ENCODE measurements at places on chromosomes 13 and 19.

- H3K27me3 ChIP-seq: peaks cover 26% of the 10 kb centered on the region
- H3K4me1 ChIP-seq: no peaks in the 10 kb centered on the region
- H3K4me3 ChIP-seq: no peak overlapping the region
- H3K27ac ChIP-seq: no peak overlapping the region
- no peak for DNase-seq
These were observed 9.6 kb upstream of the ZNRF4 start for GRCh38 chr19:5445561-5446055.

- no peak overlapping the region for H3K27ac ChIP-seq
- peaks cover 11% of the 10 kb centered on the region for H3K4me1 ChIP-seq
- DNase-seq: peak; percentile 100
- peak overlapping the region; percentile 71 for H3K4me3 ChIP-seq
- H3K36me3 ChIP-seq: peaks cover 2% of the 10 kb centered on the region
- H3K27me3 ChIP-seq: no peaks in the 10 kb centered on the region
These were observed 2.0 kb downstream of the VSIG10L start for GRCh38 chr19:51339687-51340656.

- no peak overlapping the region for H3K4me3 ChIP-seq
- no peak for DNase-seq
- H3K27me3 ChIP-seq: no peaks in the 10 kb centered on the region
- no peaks in the 10 kb centered on the region for H3K36me3 ChIP-seq
These were observed 87.9 kb downstream of the LRCH1 start for GRCh38 chr13:46640843-46641242.

- no peak for DNase-seq
- H3K4me1 ChIP-seq: peaks cover 58% of the 10 kb centered on the region
- no peak overlapping the region for H3K27ac ChIP-seq
These were observed 35.7 kb downstream of the STK24 start for GRCh38 chr13:98541191-98541590.

DNA sequence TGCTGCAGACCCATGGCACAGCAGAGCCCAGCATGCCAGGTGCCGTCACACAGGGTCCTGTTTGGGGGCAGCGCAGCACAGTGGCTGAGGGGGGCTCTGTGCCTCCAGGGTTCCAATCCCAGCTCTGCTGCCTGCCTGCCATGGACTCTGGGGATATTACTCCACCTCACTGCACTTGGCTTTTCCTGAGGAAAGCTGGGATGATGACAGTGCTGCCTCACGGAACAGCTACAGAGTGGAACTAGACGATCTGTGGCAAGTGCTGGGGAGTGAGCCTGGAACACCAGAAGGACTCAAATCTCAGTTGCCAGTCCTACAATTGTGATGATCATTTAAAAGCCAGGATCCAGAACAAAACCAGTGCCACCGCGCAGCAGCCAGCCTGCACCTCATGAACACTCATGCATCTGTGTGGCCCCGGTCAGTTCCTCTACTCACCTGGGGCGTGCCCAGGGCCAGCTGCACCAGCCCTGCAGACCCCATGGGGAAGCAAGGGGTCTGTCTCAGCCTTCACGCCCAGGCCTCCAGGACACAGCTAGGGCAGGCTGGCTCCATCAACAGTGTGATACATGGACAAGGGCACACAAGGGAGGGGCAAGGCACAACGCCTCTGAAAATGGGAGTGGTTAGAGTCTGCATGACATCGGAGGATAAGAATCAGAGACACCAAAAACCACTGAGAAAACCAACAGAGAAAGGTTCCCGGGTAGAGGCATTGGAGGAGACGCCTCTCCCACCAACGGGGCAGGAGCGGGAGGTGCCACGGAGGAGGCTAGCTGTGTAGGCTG, 55.2 kb downstream of the ATP7B start:
- no peak overlapping the region for H3K4me3 ChIP-seq
- H3K36me3 ChIP-seq: no peaks in the 10 kb centered on the region
- H3K27ac ChIP-seq: no peak overlapping the region
- no peaks in the 10 kb centered on the region for H3K27me3 ChIP-seq

DNA sequence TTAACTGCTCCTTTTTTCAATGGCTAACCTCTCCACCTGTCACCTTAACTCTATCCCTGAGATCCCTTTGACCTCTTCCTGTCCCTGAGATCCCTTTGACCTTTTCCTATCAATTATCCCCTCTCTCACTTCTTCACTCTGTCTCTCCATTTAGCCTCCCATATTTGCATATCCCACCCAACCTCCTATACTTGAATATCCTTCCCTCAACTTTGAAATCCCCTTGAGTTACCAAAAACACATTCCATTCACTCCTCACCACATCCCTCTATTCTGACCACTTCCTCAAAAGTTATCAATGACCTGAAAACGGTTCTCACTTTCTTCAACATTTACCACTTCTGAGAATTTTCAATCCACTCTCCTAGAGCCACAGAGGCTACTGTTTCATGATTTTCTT, 3.0 kb downstream of the MYCBP2 start:
- no peak overlapping the region for H3K4me3 ChIP-seq
- H3K36me3 ChIP-seq: no peaks in the 10 kb centered on the region
- peaks cover 41% of the 10 kb centered on the region for H3K4me1 ChIP-seq
- H3K27me3 ChIP-seq: no peaks in the 10 kb centered on the region

GRCh38 chr13:41188584-41188983, 5.8 kb downstream of the KBTBD7 start:
- no peaks in the 10 kb centered on the region for H3K36me3 ChIP-seq
- no peak for DNase-seq
- H3K27ac ChIP-seq: no peak overlapping the region
- no peaks in the 10 kb centered on the region for H3K27me3 ChIP-seq
- no peak overlapping the region for H3K4me3 ChIP-seq
- H3K4me1 ChIP-seq: peaks cover 8% of the 10 kb centered on the region

DNA sequence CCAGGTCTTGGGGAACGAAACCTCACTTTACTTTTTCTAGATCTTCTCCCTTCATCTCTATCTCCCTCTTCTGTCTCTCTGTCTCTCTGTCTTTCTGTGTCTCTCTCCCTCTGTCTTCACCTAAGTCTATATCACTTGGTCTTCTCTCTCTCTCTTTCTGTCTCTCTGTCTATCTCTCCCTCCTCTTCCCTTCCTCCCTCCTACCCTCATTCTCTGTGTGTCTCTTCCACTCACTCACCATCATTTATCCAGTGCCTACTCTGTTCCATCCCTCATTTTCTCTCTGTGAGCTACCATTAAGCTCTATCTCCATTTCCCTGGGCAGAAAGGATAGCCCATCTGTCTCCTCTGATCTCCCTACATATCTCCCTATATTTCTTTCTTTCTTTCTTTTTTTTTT, 32.2 kb upstream of the FBL start:
- H3K4me1 ChIP-seq: no peaks in the 10 kb centered on the region
- H3K27ac ChIP-seq: no peak overlapping the region
- no peaks in the 10 kb centered on the region for H3K27me3 ChIP-seq
- no peak overlapping the region for H3K4me3 ChIP-seq

DNA sequence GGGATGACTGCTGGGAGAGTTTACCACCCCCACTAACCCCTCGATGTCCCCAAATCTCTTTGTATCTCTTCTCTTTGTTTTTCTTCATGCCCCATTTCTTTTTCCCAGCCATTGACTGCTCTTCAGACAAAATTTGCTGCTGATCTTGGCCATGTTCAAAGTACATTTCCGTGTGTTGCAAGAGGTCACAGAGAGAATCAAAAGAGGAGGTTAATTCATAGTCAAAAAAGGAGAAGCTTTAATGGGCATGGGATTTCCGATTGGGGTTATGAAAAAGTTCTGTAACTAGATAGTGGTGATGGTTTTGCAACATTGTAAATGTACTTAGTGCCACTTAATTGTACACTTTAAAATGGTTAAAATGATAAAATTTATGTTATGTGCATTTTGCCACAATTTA, 121.1 kb downstream of the FLT1 start:
- H3K27ac ChIP-seq: no peak overlapping the region
- DNase-seq: no peak
- no peaks in the 10 kb centered on the region for H3K27me3 ChIP-seq

- H3K27ac ChIP-seq: no peak overlapping the region
- no peak overlapping the region for H3K4me3 ChIP-seq
- H3K36me3 ChIP-seq: no peaks in the 10 kb centered on the region
- no peak for DNase-seq
- peaks cover 38% of the 10 kb centered on the region for H3K27me3 ChIP-seq
These were observed 9.6 kb downstream of the APC2 start for GRCh38 chr19:1459479-1459878.

DNA sequence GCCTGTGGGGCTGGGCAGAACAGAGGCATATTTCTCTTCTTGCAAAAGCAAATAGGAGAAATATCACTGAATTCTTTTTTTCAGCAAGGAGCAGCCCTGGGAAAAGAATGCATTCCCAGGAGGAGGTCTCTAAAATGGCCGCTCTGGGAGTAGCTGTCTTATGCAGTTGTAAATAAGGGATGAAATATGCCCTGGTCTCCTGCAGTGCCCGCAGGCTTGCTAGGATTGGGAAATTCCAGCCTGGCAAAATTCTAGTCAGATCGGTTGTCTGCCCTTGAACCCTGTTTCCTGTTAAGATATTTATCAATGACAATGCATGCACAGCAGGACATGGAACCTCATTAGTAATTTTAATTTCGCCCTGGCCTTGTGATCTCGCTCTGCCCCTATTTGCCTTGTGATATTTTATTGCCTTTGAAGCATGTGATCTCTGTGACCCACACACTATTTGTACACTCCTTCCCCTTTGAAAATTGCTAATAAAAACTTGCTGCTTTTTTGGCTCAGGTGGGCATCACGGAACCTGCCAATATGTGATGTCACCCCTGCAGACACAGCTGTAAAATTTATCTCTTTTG, 1993.2 kb downstream of the PCDH9 start:
- no peaks in the 10 kb centered on the region for H3K36me3 ChIP-seq
- H3K4me1 ChIP-seq: no peaks in the 10 kb centered on the region
- H3K27ac ChIP-seq: no peak overlapping the region
- H3K4me3 ChIP-seq: no peak overlapping the region
- DNase-seq: no peak

DNA sequence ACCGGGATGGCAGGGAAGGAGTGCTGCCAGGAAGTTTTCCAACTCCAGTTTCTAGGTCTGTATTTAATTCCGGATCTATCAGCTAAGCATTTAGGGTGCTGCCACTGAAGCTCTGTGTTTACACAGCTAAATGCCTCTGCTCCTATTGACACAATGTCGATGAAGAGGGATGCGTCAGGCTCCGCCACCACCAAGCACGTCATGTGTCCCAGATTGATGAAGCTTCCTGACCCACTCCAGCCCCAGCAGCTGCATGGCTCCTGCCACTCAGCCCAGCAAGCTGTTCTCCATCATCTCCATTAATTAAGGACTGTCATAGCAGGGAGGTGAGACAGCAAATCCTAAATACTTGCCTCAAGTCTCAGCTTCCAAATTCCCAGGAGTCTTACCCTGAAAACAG, 435.2 kb upstream of the ZNF507 start:
- no peak overlapping the region for H3K27ac ChIP-seq
- DNase-seq: no peak
- no peak overlapping the region for H3K4me3 ChIP-seq
- no peaks in the 10 kb centered on the region for H3K36me3 ChIP-seq

DNA sequence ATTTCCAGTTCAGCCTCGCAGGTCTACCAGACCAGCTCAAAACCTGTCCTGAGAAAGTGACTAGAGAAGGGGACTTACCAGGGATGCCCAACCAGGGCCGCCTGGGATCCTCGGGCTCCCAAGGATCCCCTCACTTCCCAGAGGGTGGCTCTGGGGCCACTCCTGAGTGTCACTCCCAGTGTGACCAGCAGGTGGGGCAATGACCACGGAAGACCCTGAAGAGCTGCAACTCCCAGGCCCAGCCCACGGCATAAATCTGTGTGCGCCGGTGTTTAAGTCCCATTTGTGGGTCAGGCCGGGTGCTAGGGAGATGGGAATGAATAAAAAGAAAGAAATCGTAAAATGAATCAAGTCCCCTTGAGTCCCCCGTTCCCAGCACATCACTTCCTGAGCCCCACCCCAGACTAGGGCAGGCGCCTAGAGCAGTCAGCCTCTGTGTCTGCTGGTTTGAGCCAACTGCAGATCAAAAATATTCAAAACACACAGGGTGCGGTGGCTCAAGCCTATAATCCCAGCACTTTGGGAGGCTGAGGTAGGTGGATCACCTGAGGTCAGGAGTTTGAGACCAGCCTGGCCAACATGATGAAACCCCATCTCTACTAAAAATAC, 10.7 kb downstream of the PTGIR start:
- peaks cover 9% of the 10 kb centered on the region for H3K36me3 ChIP-seq
- H3K4me1 ChIP-seq: peaks cover 22% of the 10 kb centered on the region
- H3K27me3 ChIP-seq: no peaks in the 10 kb centered on the region
- no peak overlapping the region for H3K4me3 ChIP-seq
- DNase-seq: peak; percentile 89
- H3K27ac ChIP-seq: no peak overlapping the region

GRCh38 chr19:995051-995827, 5.0 kb upstream of the GRIN3B start:
- peaks cover 13% of the 10 kb centered on the region for H3K36me3 ChIP-seq
- H3K4me1 ChIP-seq: peaks cover 13% of the 10 kb centered on the region
- DNase-seq: peak; percentile 84

DNA sequence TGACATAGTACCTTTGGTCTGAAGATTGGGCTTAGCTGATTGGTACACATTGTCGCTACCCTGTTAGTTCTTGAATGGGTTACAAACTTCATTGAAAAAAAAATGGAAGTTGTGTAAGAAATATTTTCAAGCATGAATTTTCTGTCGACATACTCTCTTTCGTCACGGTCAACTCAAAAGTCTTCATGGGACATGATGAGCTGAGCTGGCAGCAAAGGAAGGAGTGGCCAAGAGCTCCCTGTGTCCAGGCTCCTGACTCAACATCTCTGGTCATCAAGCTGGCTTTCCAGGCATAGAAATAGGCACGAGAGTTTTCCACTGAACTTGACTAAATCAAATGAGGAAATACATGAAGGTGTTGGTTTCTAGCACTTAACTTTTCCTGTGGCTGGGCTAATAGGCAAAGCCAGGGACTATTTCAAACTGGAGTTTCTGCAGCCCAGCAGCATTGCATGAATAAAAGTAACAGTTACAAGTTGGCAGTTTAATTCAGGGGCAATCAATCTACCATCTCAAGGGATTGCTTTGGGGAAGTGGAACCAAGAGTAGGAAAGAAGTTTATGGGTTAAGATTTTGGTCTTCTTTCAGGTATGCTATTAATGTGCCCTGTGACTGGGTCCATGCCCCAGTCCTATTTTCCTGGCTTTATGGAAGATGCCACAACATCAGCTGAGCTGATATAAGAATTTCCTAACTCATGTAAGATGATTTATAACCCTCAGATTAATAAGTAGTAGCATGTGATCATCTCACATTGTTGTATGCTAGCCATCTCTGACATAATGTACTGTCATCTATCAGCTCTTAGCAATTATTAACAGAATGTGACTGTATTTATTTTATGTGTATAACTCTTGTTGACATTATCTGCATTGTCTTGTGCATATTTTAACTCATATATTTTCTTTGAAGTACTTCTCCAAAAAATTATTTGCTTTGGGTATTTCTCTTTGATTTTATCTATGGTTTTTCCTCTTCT, 385.8 kb downstream of the DLEU7 start:
- H3K27ac ChIP-seq: no peak overlapping the region
- no peaks in the 10 kb centered on the region for H3K36me3 ChIP-seq
- DNase-seq: no peak
- no peak overlapping the region for H3K4me3 ChIP-seq

- no peak overlapping the region for H3K4me3 ChIP-seq
- no peaks in the 10 kb centered on the region for H3K27me3 ChIP-seq
- no peaks in the 10 kb centered on the region for H3K36me3 ChIP-seq
- DNase-seq: no peak
- H3K27ac ChIP-seq: no peak overlapping the region
- no peaks in the 10 kb centered on the region for H3K4me1 ChIP-seq
These were observed 495.6 kb downstream of the SLITRK6 start for GRCh38 chr13:85303630-85304029.

Measured in upper lobe of right lung (tissue), 1 donor.